Cortex of kidney (tissue), 1 donor: ENCODE measurements at places on chromosomes 12 and 14.

DNA sequence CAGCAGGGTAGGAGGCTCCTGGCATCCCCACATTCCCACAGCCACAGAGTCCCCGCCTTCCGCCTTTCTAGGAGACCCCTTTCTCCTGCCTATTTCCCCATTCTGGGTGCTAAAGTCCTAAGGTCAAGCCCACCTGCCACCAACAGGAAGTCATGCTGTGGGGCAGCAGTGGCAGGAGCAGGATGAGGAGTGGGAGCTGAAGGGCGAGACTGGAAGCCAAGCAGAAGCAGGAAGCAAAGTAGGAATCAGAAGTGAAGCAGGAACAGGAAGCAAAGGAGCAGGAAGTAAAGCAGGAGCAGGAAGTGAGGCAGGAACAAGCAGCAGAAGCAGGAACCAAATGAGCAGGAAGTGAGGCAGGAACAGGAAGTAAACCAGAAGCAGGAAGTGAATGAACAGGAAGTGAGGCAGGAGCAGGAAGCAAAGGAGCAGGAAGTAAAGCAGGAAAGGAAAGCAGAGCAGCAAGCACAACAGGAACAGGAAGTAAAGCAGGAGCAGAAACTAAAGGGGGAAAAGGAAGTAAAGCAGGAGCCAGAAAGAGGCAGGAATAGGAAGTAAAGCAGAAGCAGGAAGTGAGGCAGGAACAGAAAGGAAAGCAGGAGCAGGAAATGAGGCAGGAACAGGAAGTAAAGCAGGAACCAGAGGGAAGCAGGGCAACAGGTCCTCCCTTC lies 38.3 kb upstream of the RIMBP2 start:
- DNase-seq, result no peak

GRCh38 chr14:92847278-92847677 lies 53.2 kb downstream of the GOLGA5 start:
- no peak for DNase-seq

DNA sequence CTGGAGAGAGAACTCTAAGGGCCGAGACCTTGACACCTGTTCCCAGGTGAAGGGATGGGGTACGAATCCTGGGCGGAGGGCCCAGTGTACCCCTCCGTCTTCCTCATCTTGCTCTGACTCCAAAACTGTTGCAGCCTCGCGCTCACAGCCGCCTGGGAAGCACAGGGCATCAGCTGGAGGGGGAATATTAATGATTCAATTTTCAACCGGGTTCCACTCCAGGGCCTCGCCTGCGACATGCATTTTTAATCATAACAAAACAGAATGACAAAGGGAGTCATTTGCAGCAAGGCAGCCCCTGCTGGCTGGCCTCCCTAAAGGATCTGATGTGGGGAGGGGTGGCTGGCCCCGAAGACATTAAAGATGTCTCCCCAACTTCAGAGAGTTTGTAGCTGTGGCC lies 41.6 kb upstream of the ESRRB start:
- no peak for DNase-seq

DNA sequence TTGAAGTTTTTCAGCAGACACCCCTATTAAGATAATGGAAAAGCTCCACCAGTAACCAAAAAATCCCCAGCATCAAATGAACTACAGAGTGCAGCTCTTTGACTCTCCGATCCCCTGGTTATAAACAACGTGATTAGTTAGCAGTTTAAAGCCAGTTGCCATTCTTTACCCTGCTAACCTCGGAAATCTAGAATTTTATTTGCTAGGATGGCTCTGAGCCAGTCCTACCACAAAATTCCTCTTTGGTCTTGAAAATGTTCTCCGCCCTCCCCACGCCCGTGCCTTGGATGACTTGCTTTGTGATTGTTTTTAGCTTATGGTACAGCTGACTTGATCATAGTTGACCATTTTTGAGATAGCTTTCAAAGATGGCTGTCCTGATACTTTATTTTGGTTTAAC lies 1.2 kb downstream of the KLHDC2 start:
- no peak for DNase-seq

DNA sequence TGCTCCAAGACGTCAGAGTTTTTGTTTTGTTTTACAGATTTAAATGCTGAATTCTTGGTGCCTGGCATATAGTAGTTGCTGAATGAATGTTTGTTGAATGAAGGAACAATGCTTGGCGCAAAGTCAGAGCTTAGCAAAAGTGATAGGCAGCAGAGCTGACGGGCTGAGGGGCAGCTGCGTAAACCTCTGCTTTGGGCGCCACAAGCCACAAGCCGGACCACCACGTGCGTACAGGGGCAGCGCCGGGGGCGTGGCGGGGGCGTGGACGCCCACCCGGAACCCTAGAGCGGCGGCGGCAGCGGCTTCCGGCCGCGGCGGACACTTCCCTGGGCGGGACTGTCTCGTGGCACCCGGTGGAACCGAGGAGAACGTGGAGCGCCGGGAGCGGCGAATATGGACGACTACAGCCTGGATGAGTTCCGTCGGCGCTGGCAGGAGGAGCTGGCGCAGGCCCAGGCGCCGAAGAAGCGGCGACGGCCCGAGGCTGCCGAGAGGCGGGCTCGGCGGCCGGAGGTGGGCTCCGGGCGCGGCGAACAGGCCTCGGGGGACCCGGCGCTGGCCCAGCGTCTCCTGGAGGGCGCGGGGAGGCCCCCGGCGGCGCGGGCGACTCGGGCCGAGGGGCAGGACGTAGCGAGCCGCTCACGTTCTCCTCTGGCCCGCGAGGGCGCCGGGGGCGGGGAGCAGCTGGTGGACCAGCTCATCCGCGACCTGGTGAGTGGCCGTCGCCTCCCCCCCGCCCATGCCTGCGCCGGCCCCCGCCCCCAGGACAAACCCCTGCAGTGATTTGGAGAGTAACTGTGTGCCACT lies at the start of gene FBXW8:
FBXW8 (plus strand) TSS at position 306 of the 807 bp plus-strand sequence; CDS start at position 394, 88 bp downstream.
- no peak for DNase-seq

GRCh38 chr14:70905301-70905700 lies 2.0 kb upstream of the PCNX1 start:
- no peak for DNase-seq

- no peak for DNase-seq
Observed at GRCh38 chr12:23133471-23133870, 508.5 kb downstream of the ETNK1 start.

DNA sequence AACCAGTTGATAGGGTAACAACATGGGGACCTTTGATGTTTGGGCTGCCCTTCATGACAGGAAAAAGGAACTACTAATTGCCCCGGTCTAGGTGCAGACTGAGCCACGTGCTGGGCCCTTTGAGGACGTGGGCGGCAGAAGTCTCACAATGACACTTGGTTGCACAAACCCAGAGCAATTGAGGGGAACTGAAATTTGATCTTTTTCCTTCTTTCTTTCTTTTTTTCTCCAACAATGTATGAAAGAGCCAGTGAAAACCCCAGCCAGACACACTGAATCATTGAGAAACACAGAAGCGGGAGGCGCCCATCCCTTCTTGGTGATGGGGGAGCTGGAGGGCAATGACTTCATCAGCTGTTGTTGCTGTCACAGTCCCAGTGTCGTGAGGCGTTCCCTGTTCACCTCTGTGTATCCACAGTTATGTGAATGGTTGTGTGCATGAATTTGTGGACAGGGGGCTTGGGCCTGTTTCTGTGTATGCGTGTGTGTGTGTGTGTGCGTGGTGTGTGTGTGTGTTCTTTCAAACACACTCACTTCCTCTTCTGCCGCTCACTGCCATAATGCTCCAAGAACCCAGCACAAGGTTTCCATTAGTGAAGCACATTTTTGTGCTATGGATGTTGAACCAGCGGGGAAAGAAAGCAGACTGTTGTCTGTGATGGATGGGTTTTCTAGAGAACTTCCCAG lies 137.5 kb upstream of the CCND2 start:
- no peak for DNase-seq

GRCh38 chr12:12157424-12157823 lies 86.7 kb downstream of the BCL2L14 start:
- no peak for DNase-seq

DNA sequence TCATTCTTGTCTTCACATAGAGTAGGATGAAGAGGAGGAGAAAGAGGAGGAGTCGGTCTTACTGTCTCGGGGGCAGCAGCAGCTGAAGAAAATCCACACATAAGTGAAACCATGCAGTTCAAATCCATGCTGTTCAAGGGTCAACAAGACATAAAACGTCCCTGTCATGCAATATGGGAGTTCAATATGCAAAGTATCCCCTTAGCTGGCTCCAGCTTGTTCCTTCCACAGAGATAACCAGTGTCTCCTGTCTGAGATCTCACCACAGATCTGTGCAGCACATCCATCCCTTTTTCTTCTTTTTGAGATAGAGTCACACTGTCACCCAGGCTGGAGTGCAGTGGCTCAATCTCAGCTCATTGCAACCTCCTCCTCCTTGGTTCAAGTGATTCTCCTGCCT lies 357.5 kb downstream of the GALC start:
- DNase-seq, result no peak

DNA sequence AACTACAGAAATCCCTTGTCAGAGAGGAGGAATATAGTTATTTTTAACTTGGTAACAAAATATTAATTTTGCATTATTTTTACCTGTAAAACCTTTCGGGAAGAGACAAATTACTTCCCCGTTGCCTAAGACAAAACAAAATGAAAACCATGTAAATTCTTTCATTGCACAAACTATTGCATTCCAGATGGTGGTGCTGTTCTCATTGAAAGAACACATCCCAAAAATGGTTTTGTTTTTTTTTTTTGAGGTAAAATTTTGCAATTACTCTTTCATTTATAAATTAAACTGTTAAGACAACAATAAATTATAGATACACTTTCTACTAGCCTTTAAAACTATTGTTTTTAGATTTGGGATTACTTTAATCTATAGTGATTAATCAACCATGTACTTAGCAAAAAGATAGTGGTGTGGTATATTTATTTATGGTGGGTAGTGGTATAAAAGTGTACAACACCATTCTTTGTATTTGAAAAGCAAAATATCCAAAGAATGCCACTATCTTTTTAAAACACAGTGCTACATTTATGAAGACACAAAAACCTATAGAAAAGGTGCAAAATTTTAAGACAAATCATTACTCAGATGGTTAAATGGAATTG lies 115.5 kb downstream of the SLC38A1 start:
- DNase-seq, result no peak

GRCh38 chr14:58296726-58297125 lies 1.6 kb upstream of the ARID4A start:
- DNase-seq, result no peak

GRCh38 chr12:102659200-102659911 lies 179.0 kb upstream of the IGF1 start:
- no peak for DNase-seq

DNA sequence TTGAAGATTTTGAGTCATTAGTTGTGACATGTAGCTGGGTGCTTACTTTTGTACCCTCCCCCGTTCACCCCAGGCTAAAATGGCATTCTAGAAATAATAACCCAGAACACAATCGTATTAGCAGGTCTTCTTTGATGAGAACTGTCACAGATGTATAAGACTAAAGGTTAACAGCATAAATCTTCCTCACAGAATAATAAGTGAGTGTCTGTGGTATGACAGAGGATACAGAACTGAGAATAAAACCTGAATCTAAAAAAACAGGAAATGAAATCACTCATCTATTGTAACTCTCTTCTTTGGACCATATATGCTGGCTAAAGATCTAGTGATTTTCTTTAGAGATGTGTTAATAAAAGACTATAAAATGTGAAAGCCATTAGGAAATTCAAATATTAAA lies 746.6 kb downstream of the LRFN5 start:
- no peak for DNase-seq

DNA sequence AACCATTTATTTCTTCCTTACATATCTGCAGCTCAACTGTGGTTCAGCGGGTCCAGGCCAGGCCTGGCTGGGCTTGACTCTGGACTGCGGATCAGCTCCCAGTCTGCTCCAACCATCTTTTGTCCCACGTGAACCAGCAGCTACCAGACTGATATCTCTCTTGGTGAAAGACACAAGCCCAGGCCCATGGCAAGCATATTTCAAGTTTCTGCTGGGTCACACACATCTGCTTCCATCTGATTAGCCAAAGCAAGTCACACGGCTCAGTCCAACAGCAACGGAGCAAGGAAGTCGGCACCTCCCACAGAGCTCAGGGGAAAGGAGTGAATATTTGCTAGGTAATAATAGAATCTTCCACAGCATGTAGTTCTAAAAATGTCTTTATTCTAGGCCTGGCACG lies 24.7 kb upstream of the MARK3 start:
- DNase-seq, result no peak

DNA sequence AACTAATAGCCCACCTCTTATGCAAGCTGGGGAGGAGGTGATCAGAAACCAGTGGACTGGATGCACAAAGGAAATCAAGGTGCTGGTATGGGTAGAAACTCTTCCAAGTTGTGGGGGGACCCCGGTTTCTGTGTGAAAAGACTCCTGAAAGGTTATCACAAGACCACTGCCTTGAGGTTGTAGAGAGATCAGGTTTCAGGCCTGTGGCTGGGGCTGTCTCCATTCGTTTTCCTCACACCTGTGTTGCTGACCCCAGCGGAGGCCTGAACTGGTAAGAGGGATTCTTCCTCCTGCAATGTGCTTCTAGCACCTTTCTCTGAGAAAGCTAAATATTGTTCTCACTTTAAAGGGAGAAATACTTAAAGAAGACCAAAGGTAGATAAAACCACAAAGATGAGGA lies 9.3 kb upstream of the OR4K5 start:
- no peak for DNase-seq

- DNase-seq, result no peak
Observed at GRCh38 chr14:85508863-85509262, 21.1 kb upstream of the FLRT2 start.

DNA sequence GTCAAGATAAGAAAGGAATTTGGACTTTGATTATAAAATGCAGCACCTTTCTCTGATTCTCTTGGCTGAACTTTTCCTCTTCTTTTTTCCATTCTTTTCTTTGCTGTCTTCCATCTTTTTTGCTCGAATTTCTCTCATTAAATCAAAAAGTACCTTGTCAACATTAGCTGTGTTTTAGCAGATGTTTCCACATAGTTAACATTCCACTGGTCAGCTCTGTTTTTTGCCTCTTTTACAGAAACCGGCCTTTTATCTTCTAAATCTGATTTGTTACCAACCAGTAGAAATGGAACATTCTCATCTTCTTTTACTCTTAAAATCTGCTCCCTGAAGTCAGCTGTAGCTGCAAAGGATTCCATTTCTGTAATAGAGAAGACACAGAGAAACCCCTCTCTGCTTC lies 71.1 kb upstream of the SYT1 start:
- no peak for DNase-seq

- DNase-seq, result no peak
Observed at GRCh38 chr14:86179980-86180379, 650.0 kb downstream of the FLRT2 start.

DNA sequence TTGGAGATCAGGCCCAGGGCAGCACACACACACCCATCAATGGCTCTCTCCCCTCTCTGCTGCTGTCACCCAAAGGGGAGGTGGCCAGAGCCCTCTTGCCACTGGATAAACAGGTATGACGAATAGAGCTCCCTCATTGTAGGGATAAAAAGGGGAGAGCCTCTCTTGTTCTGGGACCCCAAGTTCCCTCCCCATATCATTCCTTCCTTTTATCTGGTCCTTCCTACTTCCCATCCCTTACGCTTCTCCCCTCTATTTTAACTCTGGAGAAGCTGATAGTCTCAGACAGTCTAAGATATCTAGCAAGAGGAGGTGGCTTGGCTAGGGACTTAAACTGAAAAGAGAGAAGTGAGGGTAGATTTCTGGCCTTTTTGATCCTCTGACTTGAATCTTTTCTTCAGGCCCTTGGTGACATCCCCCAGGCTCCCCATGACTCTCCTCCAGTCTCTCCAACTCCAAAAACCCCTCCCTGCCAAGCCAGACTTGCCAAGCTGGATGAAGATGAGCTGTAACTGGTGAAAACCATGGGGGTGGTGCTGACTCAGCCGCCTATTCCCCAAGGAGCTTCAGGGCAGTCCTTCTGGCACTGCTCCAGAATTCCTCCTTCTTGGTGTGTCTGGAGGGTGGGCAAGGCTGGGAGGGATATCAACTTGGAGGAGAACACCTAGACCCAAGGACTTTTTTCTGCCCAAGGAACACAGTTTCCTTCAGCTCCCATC lies 5.3 kb downstream of the ARHGEF25 start:
- DNase-seq, result no peak

- no peak for DNase-seq
Observed at GRCh38 chr12:38138225-38139221, 178.1 kb upstream of the ALG10B start.
